AG04450 (cell line): ENCODE measurements at places on chromosomes 3 and 15.

GRCh38 chr3:143736205-143736997, 111.9 kb downstream of the SLC9A9 start:
- no peak for DNase-seq

DNA sequence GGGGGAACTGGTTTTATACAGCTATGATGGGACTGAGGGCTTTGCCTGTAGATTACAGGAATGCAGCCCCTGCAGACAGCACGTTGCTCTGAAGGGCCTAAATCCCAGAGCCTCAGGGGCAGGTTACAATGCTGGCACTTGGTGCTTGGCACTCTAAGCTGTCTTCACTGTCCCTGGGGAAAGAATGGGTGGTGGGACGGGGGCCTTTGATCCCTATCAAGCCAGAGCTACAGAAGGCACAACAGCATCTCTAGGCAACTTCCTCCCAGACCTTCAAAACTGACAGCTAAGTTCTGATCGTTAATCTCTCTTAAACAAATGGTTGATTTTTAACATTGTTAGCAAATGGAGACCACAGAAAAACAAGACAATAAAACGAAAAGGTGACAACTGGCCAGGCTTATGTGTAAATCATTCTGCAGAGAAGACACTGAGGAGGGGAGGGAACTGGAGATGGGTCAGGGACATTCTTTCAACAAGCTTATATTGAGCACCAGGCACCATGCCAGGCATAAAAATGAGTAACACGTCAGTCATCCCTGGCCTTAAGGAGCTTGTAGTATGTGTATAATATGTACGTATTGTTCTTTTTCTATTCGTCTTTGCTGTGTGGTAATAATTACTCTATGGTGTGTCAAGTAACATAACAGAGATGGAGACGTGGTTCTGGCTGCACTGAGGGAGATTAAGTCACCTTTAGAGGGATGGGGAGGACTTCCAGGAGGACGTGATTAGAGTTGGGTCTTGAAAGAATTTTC, 49.1 kb downstream of the CA12 start:
- peak; percentile 78 for DNase-seq

GRCh38 chr3:191005790-191006189, 143.3 kb upstream of the GMNC start:
- DNase-seq: no peak

GRCh38 chr15:73928971-73929627, 2.8 kb downstream of the LOXL1 start:
- DNase-seq: no peak
